ENCODE measurements at places on chromosomes 5 and 9.

DNA sequence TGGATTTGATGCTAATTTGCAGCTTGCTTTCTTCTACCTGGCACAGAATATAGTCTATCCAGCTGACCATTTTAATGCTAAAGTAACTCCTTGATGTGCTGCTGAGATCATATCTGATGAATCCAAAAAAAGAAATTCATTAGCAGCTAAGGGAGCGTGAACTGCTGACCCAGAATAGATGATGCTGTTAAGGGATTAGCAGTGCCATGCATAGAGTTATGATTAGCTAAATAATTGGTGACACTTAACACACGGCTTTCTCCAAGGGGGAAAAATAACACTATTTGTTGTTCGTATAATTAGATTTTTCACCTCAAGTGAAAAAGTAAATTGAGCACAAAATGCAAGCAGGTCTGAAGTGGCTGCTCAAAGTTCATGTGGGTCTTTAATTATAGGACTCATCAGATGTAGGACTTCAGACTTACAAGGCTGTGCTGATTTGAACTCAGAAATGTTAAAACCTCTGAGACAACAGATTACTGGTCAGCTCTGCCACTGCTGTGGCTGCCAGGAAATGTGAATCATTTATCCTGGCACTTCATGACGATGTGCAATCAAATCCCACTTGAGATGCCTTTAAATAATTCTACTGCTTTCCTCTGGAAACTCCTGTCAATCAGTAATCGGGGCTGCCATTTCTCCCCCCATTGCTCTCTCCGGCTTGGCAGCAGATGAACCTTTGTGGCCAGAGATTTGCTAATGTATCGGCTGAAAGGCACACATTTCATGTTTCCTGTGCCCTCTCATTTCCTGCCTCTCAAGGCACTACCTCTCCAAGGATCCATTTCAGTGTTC, 291.6 kb upstream of the C9orf72 start:
- no peak for DNase-seq

DNA sequence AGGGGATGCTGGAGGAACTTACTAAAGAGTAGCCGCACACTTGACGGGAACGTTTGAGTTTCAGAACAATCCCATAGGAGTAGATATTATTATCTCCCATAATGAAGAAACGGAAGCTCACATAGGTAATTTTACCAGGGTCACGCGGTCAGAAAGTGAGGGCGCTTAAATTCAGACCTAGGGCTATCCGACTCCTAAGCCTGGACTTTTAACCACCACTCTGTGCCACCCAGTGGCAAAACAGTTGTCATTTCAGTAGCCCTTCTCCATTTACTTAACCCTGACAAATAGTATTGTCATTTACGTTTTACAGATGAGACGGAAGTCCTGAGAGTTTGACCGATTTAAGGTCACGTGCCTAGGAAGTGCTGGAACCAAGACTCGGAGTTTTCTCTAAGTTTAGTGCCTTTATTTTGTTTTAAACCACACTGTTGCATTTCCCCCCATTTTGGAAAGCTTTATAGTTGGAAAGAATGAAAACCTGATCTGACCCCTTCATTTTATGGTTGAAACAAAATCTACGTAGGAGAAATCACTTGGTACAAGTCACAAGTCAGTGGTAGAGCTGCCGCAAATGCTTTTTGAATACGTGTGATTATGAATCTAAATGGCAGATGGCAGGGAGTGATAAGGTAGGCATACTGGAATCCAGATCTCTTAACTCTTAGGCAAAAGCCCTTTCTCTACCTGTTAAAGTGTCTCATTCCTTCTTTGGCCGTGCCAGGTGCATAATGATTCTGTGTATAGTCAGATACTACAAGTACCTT, 650 bp downstream of the MRRF start:
- DNase-seq, result no peak

DNA sequence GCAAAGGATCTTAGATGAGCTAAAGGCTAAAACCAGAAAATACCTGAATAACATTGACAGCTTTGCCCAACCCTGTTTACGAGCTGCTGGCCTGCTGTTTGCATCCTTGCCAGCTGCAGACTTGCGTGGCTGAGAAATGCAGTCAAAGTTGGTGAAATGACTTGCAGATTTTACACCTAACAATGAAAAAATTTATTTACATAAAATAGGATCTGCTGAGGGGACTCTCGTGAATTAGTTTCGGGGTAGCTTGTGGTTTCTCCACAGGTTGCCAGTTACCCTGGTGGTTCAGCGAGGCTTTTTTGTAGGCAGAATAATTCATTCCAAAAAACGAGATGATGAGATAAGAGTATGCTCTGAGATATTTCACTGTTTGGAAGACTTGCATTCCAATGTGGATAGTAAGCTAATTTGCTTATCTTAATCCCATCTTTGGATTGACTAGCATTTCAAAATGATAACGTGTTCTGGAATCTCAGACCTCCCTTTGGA, 65.7 kb upstream of the FANCC start:
- DNase-seq, result no peak

- no peak for DNase-seq
Measured at GRCh38 chr5:5158472-5158895, 18.4 kb downstream of the ADAMTS16 start.

DNA sequence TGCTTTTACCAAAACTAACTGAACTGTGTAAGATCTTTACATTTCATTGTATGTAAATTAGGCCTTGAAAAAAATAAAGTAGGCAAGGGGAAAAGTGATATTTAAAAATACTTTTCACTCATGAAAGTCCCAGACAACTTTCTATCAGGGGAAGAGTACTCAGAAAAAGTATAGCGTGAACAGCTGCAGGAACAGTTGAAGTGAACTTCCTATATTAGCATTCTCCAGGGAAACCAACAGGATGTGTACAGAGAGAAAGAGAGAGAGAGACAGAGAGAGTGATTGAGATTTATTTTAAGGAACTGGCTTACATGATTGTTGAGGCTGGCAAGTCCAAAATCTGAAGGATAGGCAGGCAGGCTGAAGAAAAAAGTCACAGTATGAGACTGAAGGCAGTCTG, 42.0 kb downstream of the ERMP1 start:
- DNase-seq, result no peak

DNA sequence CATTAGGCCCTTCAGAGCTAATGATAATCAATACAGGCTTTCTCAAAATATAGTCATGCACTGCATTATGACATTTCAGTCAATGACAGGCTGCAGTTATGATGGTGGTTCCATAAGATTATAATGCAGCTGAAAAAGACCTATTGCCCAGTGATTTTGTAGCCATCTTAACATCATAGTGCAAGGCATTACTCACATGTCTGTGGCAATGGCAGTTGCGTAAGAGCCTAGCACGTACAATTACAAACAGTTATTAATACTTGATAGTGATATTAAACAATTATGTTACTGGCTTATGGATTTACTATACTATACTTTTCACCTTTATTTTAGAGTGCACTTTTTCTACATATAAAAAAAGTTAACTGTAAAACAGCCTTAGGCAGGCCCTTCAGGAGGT, 214.8 kb downstream of the ISL1 start:
- no peak for DNase-seq
